Tongue (tissue), 3 donors: ENCODE measurements at places on chromosomes 13 and 19. TPM values are rescaled to one million over a fixed set of nuclear protein-coding genes. Genes with fewer than 3 reads are reported as not detected.

DNA sequence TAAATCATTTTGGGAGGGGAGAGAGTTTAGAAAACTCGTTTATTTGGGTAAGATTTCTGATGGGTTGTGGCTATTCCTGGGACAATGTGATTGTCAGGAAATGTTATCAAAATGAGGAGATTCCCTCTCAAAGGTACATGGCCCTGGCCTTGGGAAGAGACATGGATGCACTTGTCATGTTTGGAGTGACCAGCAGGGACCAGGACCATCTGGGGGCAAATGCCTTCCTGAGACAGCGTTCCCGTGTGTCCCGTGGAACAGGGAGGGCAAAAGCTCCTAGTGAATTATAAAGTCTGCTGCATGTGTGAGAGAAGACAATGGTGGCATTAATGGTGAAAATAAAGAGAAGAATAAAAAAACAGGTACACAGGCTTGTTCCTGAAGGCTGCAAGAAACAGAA lies 317.3 kb downstream of the ZNF536 start:
- DNase-seq = no peak

GRCh38 chr13:113357529-113357928 lies 6.4 kb downstream of the GRTP1 start:
- no peak for DNase-seq

GRCh38 chr13:73190477-73190876 lies 131.7 kb downstream of the KLF5 start:
- DNase-seq = no peak

DNA sequence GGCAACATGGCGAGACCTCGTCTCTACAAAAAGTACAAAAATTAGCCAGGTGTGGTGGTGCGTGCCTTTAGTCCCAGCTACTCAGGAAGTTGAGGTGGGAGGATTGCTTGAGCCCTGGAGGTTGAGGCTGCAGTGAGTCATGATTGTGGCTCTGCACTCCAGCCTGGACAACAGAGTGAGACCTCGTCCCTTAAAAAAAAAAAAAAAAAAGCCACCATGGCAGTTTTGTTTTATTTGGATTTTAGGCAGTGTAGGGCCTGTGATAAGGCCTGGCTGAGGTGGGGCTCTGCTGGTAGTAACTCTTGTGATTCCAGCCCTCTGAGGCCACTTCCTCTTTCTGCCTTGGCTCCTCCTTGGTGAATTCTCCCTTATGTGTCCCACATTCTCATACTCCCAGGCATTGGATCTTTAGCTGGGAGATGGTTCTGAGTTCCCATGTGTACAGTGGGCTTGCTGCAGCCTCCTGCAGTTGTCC lies 39.2 kb downstream of the GATAD2A start:
- no peak for DNase-seq

- peak; percentile 13 for DNase-seq
These were observed 710.9 kb upstream of the SPRY2 start for GRCh38 chr13:81051873-81052272.

DNA sequence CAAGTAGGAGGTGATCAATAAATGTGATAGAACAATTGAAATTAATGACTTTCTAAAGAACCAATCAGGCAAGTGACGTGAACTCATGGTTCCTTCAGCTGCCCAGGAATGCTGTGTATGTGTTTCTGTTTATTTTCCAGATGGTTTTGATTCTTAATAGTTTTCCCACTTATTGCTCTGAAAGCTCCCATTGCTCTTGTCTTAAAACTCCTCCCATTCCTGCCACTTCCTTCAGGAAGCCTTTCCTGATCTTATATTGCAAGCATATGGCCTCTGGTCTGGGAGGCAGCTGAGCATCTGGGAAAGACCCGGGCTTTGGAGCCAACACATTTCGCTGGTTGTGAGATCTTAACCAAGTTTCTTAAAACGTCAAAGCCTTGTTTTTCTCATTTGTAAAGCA lies 17.1 kb upstream of the LATS2 start:
- no peak for DNase-seq

DNA sequence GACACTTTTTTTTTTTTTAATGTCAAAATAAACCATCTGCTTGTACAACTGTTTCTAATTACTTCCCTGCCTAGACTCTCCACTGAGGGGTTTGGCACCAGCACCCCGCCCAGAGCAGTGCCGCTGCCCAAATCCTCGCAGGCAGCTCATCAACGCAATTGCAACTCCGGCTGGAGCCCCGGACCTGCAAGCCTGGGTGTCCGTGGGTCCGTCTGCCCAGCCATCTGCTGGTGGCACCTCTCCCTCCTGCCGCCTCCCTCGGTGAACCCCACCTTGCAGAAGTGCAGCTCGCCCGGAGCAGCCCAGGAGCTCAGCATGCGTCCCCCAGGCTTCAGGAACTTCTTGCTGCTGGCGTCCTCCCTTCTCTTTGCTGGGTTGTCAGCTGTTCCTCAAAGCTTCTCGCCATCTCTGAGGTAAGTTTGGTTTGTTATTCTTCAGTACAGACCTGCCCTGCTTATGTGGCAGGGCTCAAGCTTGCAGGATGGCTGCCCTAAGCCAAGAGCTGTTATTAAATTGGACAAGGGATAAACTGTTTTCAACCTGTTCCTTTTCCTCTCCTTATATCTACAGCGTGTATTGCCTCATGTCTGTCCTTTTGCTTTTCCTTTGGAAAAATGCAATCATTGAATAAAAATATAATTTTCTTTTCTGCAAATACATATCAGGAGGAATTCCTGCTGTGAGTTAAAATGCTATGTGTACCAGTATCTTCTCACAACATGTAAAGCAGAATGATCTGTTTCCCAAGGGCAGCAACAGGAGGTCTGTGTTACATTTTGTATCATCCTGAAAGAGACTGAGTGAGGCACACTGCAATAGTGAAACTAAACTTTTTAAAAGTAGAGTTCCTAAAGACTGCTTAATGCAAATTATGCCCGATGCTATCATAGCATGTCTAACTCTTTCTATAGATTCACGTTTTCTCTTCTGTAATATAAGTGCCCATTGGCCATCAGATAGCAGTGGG lies at the start of gene ITGBL1:
Gene ITGBL1, plus strand, starts transcription at position 157 of the 967 bp plus-strand sequence. Its CDS starts 159 bp downstream, at position 316.
- peak; percentile 17 for DNase-seq

DNA sequence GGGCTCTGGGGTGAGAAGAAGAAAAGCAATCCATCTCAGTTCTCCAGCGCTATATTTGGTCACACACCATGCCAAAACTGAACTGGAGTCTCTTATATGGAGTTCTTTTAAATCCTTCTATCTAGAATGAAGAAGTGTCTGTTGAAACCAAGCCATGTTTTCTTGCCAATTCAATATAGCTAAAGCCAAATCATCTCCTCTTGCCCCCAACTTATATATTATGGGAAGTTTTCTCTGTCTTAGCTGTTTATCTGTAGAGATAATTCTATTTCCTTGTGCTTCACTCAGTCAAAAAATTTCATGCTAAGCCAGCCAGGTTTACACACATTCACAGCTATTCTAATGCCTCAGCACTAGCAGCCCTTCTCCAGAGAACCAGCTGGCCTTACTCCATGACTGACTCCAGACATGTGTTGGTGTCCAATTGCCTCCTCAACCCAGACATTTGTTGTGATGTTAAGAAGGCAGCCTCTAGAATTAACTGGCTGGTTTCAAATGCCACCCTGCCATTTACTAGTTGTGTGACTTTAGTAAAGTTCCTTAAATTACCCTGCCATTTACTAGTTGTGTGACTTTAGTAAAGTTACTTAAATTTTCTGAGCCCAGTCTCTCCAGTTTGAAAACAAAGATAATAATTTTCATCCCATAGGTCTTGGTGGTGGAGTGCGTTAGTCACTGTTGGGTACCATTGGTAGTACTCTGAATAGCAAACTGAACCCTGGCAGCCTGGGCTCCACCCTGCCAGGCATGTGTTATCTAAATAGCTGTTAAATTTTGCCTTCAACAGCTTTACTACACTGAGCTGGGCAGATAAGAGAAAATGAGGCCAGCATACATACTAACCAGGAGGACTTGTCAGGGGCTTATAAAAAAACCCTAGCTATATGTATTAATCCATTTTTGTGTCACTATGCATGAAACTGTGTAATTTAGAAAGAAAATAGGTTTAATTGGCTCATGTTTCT lies 525.1 kb downstream of the LMO7 start:
- peak; percentile 86 for DNase-seq

DNA sequence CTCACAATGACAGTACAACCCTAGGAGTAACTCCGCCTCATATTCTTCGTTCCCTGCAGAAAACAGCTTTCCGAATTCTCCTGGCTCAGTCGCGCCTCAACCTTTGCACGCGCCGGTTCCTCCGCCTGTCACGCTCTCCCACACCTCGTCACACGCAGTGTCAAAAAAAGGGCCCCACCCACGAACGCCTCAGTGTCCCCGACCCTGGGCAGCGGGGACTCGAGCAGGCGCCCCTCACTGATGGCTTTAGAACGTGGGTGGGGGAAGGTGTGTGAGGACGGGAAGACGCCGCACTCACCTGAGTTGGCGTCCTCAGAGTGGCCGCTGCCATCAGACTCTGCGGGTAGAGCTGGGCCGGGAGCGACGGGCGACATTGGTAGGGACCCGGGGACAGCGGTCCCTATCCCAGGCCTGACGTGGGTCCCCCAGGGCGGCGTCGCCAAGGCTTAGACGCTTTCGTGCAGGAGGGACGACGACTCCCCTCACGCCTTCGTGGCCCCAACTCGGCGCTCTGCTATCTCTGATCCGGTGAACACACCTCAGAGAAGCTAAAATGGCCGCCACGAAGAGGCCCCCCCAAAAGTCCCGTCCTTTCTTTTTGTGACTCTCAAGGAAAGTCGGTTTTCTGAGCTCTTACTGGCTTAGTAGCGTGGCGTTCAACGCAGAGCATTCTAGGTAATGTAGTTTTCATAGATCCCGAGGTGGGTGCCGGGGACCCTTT lies at the start of gene ZNF154:
Gene ZNF154, minus strand, starts transcription at position 564 of the 721 bp plus-strand sequence. Its CDS starts 233 bp downstream, at position 331.
- peak; percentile 95 for DNase-seq

DNA sequence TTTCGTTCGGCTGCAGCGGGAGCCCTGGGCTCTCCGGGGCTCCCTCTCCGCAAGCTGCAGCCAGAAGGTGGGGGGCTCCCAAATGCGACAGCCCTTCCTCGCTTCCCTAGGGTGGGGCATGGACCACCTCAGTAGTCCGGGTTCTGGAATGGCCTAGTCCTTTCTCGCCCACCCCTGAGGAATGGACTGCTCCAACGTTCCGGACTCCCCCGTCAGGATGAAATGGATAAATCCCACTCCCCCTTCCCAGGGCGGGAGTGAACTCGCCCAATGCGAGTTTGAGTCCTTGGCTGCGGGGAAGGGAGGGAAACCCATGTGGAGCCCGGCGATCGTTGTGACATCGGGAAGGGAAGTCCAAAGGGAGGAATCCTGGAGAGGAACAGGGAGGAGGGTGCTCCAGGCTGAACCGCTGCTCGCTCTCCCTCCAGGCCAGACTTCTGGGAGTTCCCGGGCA lies 5.5 kb downstream of the HRC start:
- peak; percentile 96 for DNase-seq

- no peak for DNase-seq
These were observed 1394.2 kb upstream of the ATXN8OS start for GRCh38 chr13:68713394-68713793.

SIGLEC6 gene
- total RNA-seq = not detected
